Pulmonary artery endothelial cell (primary cell): ENCODE measurements at places on chromosomes 3 and 15. TPM values are rescaled to one million over a fixed set of nuclear protein-coding genes. Genes with fewer than 3 reads are reported as not detected.

DNA sequence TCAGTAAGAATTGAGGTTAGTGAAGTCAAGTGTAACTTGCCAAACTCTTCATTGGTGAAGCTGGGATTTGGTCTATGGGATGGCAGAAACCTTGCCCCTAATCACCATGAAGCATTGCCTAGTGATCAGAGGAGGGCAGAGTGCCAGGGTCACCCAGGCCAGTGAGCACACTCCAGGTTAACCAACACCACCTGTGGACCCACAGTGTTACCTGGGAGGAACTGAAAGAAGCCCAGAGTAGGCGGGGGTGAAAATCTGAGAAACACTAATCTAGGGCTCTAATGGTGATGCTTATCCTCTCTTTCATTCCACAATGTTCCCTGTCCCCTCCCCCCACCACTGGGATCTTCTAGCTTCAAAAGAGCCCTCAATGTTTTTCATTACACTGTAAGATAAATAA is 372.8 kb downstream of the CTNNB1 start:
- no peak for DNase-seq

IMPG2 gene
- total RNA-seq: 0.33 and 0.78 TPM in 2 replicates

CSK gene
- total RNA-seq: 39.5 and 46.1 TPM in 2 replicates

GRCh38 chr15:69119683-69120395 is 40.6 kb upstream of the GLCE start:
- no peak for DNase-seq

DNA sequence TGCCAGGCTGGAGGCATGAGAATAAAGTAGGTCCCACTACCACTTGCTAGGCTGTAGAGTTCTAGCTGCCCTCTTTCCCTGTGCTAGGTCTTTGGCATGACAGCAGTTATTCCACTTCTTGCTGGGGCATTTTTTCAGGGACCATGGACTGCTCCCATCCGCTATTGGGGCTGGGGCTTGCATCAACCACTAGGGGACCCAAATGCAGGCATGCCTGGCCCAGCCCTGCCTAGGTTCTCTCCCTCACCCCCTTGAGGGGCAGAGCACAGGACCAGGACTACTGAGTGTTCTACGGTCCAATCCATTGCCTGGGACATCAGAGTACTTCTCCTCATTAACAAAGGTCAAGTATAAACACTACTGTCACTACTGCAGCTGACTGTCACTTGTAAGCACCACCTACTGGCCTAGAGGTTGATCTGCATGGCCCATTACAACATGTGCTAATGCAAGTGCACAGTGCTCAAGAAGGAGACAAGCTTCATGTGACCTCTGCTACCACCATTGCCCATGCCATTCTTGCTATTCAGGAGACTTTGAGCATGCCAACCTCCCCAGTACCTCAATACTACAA is 270.5 kb downstream of the MBNL1 start:
- DNase-seq: no peak
